SK-MEL-5 (cell line): ENCODE measurements at places on chromosomes 3 and 15. TPM values are rescaled to one million over a fixed set of nuclear protein-coding genes. Genes with fewer than 3 reads are reported as not detected.

Gene ZNF774
- 2.1 and 2.2 TPM in 2 replicates for total RNA-seq

Gene HYPK
- 4.3 and 4.8 TPM in 2 replicates for total RNA-seq

Gene MNS1
- 1.9 and 2.8 TPM in 2 replicates for total RNA-seq

Gene KNG1
- total RNA-seq = not detected in 2 replicates

Gene CCDC54
- not detected in 2 replicates for total RNA-seq

Gene CACNA2D3
- total RNA-seq = not detected in 2 replicates

Gene PLA1A
- 41.4 and 42.0 TPM in 2 replicates for total RNA-seq

Gene RGMA
- total RNA-seq = not detected in 2 replicates

Gene SLC22A13
- total RNA-seq = 0.34 TPM in 1 of 2 replicates, not detected in the other

Gene ZNF106
- total RNA-seq = 173 and 184 TPM in 2 replicates

Gene FHIT
- 3.9 and 4.0 TPM in 2 replicates for total RNA-seq

Gene TMCC1
- 9.2 and 10.6 TPM in 2 replicates for total RNA-seq

Gene USP13
- 7.1 and 8.3 TPM in 2 replicates for total RNA-seq

Gene HIGD2B
- total RNA-seq = 0.11 TPM in 1 of 2 replicates, not detected in the other

Gene MCTP2
- total RNA-seq = 18.3 and 20.5 TPM in 2 replicates

Gene PRSS50
- total RNA-seq = not detected in 2 replicates

Gene SLC9C1
- total RNA-seq = 0.11 and 0.64 TPM in 2 replicates

Gene ARPP21
- not detected in 2 replicates for total RNA-seq

Gene CCDC9B
- 5.0 and 5.5 TPM in 2 replicates for total RNA-seq

Gene CFAP44
- 2.9 and 3.7 TPM in 2 replicates for total RNA-seq

Gene CYP1A2
- not detected in 2 replicates for total RNA-seq

Gene DHFR2
- total RNA-seq = 7.6 and 8.7 TPM in 2 replicates

Gene PRTG
- total RNA-seq = 11.3 and 16.4 TPM in 2 replicates

Gene GP5
- not detected in 2 replicates for total RNA-seq

Gene C3orf22
- not detected in 2 replicates for total RNA-seq

Gene DLEC1
- not detected in 2 replicates for total RNA-seq

Gene GUCA1C
- not detected in 2 replicates for total RNA-seq

Gene KLHDC8B
- 12.2 and 15.8 TPM in 2 replicates for total RNA-seq

Gene CCR1
- 0.56 and 1.0 TPM in 2 replicates for total RNA-seq

Gene IL20RB
- 0.37 TPM in 1 of 2 replicates, not detected in the other for total RNA-seq

Gene SH2D7
- total RNA-seq = not detected in 2 replicates

Gene C2CD4A
- not detected in 2 replicates for total RNA-seq

Gene CLEC3B
- total RNA-seq = not detected in 2 replicates

Gene ALDH1A2
- 0.18 TPM in 1 of 2 replicates, not detected in the other for total RNA-seq

Gene NUP210
- 14.9 and 19.4 TPM in 2 replicates for total RNA-seq

Gene SPINT1
- 0.32 and 1.4 TPM in 2 replicates for total RNA-seq

Gene MST1R
- not detected in 2 replicates for total RNA-seq

Gene SUMF1
- 70.5 and 78.2 TPM in 2 replicates for total RNA-seq

Gene SLC22A14
- total RNA-seq = not detected in 2 replicates

Gene CELSR3
- total RNA-seq = 3.2 and 3.6 TPM in 2 replicates

Gene DUOXA1
- not detected in 2 replicates for total RNA-seq

Gene IQCB1
- 13.9 and 16.2 TPM in 2 replicates for total RNA-seq

Gene CP
- 0.43 and 0.53 TPM in 2 replicates for total RNA-seq

Gene NXPE3
- 3.0 and 5.5 TPM in 2 replicates for total RNA-seq

Gene ZNF80
- total RNA-seq = 0.11 TPM in 1 of 2 replicates, not detected in the other

Gene RHCG
- 9.4 and 10.4 TPM in 2 replicates for total RNA-seq
